ENCODE measurements at places on chromosomes 13 and 19.

- no peak for DNase-seq
Measured at GRCh38 chr13:93228643-93228937, 2.0 kb downstream of the GPC6 start.

DNA sequence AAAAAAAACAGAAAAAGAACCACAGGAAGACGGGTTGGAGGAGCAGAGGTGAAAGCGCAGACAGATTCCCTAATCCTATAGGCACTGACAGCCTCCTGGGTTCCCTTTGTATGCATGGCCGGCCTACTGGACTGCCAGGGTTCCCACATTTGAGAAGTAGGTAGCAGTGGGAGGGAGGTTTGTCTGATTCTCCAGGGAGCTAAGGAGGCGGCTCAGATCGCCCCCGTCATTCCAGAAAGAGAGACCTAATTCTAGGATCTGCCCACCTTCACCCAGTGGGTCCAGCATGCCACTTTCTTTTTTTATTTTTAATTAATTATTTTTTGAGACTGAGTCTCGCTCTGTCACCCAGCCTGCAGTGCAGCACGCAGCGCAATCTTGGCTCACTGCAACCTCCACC, 9.7 kb upstream of the CCL25 start:
- no peak for DNase-seq

DNA sequence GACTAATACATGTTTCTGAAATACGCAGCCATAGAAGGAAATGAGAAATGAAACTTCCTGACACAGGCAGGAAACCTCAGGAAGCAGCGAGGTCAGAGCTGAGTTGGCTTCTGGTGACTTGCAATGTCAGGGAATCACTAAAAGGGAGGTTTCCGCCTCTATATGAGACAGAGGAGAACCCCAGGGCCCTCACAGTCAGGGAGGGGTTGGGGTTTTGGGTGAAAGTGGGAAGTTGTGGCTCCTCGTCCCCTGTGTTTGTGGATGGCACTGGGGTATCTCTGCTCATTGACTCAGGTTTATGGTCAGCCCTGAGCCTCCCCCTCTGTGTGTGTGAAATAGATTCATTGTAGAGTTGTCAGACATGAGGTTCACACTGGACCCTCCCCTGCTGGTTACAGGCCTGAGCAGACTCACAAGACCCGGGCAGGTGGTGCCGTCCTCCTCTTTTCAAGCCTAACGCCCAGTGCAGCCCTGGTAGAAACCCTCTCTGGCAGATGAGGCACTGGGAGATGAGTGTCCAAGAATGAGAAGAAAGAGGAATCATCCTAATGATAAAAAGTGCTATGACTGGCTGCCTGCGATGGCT, 5.5 kb upstream of the LILRA6 start:
- no peak for DNase-seq

GRCh38 chr13:66826398-66826797, 403.7 kb downstream of the PCDH9 start:
- DNase-seq: no peak

DNA sequence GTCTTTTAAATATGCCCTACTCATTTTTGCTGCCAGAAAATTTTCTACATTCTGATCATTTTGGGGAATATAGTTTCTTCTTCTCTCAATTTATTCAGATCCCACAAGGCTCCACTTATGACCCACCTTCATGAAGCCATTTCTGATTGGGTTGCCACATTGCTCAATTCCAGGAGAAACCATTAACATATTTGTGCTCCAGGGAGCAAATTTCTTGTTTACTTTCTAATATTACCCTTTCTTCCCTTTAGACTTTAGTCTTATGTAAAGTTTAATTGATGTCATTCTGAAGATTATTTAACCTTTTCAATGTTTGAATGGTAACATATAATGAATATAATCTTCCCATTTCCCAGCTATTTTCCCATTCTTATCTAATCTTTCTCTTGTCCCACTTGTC, 331.8 kb downstream of the ITGBL1 start:
- DNase-seq: no peak

DNA sequence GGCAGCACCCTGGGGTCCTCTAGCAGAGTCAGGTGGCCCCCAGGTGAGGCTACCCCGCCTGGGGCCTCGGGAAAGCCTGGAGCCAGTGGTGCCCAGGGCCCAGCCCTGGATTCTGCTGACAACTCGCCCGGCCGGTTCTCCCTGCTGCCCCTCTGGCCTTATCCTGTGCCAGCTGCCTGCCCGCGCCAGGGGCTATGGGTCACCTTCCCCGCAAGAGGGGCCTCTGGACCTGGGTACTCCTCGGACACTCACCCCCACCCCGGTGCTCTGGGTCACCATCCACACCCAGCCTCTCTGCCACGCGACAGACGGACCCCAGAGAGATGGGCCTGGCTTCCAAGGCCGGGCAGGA, 24.0 kb downstream of the ZBTB7A start:
- DNase-seq: no peak

DNA sequence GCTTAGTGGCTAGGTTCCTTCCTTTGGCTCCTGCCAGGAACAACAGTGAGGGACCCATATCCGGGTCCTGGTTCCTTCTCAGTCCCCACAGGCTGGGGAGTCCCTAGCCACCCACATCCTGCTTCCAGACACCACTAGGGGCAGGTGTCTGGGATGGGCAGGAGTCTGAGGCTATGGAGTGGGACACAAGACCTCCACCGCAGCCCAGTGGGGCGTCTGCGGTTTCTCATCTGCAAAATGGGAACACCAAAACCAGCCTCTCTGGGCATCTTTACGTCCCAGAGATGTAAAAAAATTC, 879 bp upstream of the FCGBP start:
- DNase-seq: no peak

- no peak for DNase-seq
Measured at GRCh38 chr13:112457081-112457480, 80.9 kb downstream of the SPACA7 start.

GRCh38 chr13:71610876-71611275, 256.1 kb downstream of the DACH1 start:
- DNase-seq: no peak

DNA sequence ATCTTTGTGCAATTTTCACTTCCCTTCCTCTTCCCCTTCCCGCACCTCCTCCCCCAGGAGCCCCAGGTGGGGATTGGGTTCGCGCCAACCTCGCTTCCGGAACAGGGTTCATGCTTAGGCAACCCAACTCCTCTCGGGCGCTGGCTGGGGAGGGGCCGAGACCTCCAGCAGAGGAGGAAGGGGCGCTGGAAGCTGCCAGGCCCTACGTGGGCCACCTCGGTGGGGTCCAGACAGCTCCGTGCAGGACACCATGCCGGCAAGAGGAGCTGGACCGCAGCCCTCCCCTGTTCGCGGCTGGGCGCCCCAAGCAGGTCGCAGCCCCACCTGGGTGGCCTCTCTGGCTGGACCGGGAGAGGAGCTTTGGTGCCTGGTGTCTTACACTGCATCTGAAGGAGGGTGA, 91.1 kb downstream of the SPACA7 start:
- DNase-seq: no peak

DNA sequence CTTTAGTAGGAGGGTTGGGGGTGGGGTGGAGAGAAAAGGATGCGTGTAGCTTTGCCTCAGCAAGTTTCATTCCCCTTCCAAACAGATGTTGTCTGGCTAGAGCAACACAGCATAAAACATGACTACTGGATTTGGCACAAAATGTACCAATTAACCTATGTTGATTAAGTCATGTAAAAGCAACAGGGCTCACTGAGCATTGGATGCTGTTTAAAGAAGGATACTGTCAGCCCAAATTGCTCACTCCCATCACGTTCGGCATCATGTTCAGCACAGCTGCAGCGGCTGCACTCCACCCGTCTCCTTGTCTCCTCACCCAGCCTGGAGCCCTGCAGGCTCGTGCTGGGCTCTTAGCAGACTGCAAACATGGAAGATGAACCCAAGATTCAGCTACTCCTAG, 77.5 kb downstream of the DLEU7 start:
- no peak for DNase-seq

GRCh38 chr19:11737964-11738745, 591 bp downstream of the ZNF823 start:
- peak; percentile 10 for DNase-seq

DNA sequence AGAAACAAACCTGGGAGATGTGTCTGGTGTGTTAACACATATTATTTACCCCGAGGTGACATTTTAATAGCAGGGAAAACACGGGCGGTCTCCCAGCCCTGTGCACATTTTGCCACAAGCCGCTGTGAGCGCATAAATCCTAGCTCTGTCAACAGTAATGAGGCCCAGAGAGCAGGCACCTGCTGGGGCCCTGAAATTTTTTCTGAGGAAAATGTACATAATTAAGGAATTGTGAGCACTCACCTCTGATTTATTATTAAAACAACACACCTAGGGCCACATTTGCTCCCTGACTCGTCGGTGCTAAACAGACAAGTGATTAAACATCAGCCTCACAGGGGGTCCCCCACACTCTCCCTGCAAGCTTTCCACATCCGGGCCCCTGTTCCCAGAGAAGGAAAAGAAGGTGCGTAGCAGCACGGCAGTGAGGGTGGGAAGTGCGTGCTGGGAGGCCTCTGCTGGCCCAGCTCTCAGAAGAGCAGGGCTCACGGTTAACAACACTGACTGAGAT, 616.3 kb downstream of the UQCRFS1 start:
- peak; percentile 26 for DNase-seq

GRCh38 chr19:30719189-30719998, 347.2 kb downstream of the ZNF536 start:
- DNase-seq: no peak

DNA sequence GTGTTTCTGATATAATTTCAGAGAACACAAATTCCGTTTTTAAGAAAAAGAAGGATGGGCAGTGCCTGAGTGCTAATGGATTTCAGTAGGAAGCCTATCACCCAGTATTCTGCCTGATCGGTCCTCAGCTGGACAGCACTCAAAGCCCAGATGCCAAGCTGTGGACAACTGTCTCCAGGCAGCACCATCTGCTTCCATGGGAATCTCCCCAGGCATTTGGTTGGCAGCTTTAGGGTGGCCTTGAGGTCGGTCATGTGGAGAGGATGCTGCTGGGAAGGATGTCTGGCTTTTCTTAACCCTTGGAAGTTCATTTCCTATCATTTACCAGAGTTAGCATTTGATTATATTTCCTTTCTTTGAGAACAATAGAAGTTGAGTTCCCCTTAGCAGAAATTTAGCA, 311.7 kb downstream of the TBC1D4 start:
- no peak for DNase-seq

DNA sequence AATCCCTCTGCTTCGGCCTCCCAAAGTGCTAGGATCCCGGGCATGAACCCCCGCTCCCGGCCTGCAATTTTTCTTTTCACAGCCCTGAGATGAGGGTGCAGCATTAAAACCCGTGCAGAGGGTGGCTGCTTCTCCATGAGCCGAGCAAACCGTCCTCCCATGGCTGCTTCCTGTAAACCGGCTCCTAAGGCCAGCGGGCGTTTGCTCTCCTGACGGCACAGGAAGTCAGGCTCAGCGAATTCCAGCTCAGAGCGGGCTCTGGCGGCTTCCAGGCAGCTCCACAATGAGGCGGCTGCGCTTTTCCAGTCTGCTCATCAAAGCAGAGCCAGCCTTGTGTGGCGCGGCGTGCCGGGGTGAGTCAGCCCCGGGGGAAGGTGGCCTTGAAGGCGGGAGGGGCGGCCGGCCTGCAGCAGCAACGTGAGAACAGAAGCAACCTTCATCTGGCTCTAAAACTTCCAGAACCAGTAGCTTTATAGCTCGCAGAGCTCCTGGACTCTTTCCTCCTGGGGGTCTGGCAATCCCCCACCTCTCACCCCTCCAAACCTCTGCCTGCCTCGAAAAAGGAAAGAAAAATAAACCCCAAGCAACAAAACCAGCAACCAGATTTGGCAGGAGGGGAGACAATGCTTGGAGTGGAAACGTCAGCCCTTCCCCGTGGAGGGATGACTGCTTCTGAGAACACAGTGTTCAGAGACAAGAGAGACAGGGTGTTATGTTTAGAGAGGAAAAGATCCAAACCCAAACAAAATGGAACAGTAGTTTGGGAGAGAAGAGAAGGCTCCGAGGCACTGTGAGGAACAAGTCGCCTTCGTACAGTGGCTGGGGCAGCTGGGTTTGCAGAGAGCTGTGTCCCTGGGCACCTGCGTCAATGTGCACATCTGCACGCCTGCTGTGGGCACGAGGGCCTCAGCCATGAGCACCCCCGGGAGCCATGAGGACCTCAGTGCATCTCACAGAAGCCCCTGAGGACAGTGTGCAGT, 67.8 kb downstream of the GADD45B start:
- peak; percentile 90 for DNase-seq

GRCh38 chr13:49667773-49668172, 23.5 kb downstream of the EBPL start:
- no peak for DNase-seq

DNA sequence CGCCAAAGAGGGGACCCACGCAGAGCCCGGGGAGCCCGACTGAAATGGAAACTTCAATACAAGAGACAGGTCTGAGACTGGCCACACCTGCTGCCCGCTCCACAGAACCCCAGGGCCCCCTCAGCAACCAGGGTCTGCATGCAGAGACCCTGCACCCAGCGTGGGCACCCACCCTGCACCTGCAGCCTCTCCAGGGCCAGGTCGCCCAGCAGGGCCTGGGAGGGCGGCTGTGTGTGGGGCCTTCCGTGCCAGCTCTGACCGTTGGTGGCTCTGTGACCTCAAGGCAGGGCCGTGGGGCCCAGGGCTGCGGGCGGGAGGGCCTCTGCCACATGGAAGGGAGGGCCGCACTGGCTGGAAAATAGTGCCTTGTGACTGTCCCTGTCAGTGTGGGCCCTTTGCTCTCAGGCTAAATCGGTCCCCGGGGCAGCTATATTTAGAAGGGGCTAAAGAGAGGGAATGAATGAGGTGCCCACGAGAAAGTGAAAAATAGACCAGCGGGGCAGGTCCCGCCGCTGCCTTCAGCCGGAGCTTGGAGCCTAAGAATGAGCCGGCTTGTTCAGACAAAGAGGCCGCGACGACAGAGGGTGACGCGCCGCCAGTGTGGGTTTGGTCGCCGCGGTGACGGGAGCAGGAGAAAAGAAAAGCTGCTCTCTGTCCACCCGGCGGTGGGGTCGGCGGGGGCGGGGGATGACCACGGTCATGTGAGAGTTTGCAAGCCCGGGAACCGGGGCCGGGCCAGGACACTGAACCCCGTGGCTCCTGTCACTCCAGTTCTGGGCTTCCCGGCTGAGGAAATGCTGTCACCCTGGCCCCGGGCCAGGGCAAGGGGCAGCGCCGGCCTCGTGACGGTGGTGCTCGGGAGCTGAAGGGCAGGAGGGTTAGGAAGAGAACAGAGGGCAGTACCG, 70.5 kb downstream of the GADD45B start:
- DNase-seq: peak; percentile 58

GRCh38 chr13:105410602-105411001, 1124.9 kb downstream of the EFNB2 start:
- DNase-seq: peak; percentile 54

DNA sequence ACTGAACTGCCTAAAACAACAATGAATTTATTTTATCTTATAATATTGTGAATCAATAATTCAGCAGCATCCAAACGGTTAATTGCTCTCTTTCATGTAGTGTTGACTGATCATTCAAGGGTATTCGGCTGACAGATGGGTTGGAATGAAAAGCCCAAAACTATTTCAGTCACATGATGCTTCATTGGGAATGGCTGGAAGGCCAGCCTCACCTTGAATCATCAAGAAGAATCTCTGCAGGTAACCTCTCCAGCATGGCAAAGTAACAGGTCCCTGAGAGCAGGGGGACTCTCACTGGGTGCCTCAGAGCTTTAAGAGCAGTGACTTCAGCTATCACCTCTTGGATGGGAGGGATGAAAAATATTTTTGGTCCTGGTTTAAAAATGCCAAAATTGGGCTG, 1395.7 kb downstream of the OLFM4 start:
- DNase-seq: no peak

- peak; percentile 8 for DNase-seq
Measured at GRCh38 chr13:110415669-110416068, 108.6 kb downstream of the COL4A2 start.

GRCh38 chr19:39996811-39997637, at the start of gene ZNF546:
ZNF546 (plus strand) TSS chr19:39997060; CDS start chr19:39998327, 1,267 bp downstream.
- peak; percentile 95 for DNase-seq

Measured in SHP77 (cell line).